ENCODE measurements at places on chromosomes 16 and 17.

DNA sequence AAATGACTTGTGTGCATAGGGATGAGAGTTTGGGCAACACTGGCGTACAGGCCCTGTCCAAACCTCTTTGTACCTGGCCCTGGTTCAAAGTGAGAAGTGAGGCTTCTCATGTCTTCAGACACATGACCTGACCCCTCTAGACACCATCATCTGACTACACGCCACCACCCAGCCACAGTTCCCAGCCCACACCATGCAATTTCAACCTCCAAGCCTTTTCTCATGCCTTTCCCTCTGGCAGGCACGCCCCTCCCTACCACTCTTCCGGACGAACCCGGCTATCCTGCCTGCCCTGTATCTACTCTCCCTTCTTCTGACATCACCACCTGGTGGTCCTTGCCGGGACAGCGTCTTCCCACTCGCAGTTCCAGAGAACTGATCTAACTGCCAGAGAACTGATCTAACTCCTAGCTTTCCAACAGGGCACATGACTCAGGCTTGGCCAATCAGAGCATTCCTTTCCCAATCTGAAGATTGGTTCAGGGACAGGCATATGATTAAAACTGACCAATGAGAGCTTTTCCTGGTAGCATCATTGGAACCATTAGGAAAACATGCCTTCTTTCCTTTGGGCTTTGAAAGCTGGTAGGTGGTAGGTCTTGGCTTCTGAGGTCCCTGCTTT is 27.1 kb upstream of the IL21R start:
- peak; percentile 61 for DNase-seq

DNA sequence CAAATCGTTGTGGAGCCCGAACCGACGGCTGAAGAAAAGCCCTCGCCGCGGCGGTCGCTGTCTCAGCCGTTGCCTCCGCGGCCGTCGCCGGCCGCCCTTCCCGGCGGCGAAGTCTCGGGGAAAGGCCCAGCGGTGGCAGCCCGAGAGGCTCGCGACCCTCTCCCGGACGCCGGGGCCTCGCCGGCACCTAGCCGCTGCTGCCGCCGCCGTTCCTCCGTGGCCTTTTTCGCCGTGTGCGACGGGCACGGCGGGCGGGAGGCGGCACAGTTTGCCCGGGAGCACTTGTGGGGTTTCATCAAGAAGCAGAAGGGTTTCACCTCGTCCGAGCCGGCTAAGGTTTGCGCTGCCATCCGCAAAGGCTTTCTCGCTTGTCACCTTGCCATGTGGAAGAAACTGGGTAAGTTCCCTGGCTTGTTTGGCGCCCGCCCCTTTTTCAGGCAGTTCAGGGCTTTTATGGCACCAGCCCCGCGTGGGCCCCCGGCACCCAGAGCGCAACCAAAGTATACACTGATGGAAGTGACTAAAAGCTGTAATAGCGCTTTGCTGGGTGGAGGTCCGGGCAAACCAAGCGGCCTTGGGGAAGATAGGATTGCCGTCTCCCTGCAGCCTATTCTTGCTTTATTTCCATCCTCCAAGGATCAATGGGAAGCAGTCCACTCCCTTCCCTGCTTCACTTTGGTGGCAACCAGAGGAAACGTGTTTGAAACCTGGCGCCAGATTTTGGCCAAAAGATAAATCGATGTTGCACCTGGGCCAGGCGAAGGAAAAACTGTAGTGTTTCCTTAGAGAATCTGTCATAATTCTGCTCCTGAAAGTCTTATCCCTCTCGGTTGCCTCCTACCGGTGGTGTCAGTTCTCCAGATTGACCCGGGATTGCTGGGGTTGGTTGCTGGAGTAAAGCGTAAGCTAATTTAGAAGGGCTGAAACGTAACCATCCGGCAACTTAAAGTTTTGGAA is 775 bp downstream of the PPM1D start:
- peak; percentile 74 for DNase-seq

- no peak for DNase-seq
Measured at GRCh38 chr16:26396511-26397235, 670.1 kb upstream of the C16orf82 start.

DNA sequence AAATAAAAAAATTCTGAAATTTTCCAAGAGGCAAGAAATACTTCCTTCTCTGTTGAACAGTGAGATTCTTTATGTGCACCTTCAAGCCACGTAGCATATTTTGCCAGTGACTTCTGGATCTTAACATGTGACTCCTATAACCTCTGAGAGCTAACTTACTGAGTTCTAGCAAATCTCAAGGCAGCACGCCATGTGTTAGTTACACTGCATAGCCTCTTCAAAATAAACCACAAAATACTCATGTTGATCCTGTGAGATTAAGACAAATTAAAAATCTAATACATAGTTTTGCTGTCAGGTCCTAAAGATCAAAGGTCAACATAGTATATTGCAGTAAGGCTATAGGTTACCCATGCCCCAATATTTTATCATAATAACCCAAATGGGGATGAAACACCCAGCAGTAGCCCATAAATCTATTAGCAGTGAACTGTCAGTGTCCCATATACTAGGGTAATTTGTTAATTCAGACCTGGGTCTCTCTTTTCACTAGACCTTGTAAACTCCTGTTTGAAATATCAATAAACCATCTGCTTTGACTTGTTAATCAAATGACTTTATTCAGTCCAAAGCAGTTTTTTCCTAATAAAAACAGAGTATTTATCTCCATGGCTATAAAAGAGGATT is 343.1 kb downstream of the ZFHX3 start:
- no peak for DNase-seq

DNA sequence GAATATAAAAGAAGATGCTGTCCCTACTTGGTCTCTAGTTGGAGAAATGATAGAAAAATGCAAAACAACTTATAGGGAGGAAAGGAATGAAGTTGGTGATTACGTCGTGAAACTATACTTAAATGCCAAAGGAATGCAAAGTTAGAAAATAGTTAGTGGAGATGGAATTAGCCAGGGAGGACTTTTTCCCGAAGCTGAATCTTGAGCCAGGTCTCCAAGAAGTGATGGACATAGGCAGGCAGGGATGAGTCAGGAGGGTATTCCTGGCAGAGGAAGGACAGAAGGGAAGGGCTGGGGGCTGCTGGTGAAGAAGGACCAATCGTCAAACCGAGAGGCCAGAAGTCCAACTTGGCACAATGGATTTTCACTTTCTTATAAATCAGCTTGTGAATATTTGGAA is 1.8 kb downstream of the SNTB2 start:
- no peak for DNase-seq

GRCh38 chr17:68439656-68440290 is 17.5 kb downstream of the WIPI1 start:
- no peak for DNase-seq

DNA sequence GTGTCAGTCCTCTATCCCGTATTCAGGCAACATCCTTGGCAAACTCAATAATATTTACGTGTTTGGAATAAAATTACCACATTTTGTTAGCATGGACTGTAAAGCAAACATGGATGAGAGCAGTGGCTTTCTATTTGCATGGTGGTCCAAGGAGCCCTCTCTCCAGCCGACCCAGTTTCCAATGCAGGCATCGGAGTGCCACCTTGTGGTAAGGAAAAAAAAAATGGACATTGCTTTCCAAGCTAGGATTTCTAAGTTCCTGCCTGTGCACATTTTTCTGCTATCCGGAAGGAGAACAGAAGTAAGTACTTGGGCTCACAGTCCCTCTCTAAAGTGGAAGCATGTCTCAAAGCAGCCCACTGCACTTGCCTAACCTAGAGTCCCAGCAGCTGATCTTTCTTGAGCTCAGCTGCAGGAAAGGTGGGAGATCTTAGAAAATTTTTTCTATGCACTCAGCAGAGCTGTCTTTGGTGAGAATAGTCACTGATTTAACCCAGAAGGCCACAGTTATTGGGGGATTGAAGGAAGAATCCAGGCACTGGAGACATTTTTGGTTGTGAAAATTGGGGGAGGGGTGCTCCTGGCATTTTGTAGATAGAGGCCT is 46.0 kb upstream of the ERCC4 start:
- no peak for DNase-seq

DNA sequence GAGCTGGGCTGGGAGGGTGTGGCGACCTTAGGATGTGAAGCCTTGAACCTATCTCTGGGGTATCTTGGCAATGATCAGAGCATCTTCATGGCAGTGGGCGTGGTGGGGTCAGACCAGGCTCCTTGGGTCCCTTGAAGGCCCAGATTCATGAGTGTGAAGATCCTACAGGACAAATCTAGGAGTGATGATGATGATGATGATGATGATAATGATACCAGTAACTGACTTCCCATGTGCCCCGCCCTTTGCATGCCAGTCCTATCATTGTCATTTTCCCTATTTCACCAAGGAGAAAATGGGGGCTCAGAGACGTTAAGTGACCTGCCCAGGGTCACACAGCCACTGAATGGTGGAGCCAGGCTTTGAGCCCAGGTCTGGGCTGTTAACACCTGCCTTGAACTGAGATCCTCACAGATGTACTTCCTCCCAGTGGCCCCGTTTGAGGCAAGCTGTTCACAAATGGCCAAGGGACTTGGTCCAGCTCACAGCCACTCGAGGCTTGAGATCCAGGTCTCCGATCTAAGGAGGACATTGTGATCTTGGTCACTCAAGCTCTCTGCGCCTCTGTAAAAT is 13.4 kb downstream of the SLC12A3 start:
- DNase-seq: no peak

- no peak for DNase-seq
Measured at GRCh38 chr17:20263595-20263994, 203.7 kb downstream of the LGALS9B start.

DNA sequence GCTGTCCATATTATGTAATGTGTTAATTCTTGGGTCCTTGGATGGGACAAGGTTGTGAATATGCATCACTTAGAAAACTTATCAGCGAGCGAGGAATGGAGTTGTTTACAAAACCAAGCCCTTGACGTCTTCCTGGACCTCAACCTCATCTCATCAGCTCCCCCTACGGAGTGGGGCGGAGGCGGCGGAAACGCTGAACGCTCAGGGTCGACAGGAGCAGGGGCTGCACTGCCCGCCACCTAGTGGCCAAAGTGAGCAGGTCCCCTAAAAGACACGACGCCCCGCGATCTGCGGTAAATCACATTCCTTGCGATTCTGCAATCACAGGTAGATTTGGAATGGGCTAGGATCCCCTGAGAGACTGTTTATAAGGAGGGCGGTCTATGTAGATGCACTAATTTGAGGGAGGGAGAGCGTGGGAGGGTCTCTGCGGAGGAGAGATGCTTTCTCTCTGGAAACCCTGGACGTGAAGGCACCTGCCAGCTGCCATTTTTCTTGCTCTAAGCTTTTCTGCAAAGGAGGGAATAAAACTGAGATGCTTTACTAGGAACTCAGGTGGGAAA is 5.4 kb upstream of the ICAM2 start:
- peak; percentile 94 for DNase-seq
